ENCODE measurements at places on chromosomes 1 and 21. TPM values are rescaled to one million over a fixed set of nuclear protein-coding genes. Genes with fewer than 3 reads are reported as not detected.

Gene PLEKHA6
- total RNA-seq: 0.07 TPM

Gene DCST2
- 1.6 TPM for total RNA-seq

Gene RBP7
- 0.49 TPM for total RNA-seq

Gene KRTAP12-2
- not detected for total RNA-seq

Gene DTL
- 19.0 TPM for total RNA-seq

Gene PLD5
- not detected for total RNA-seq

Gene ZC3H11A
- 162 TPM for total RNA-seq

Gene RGS8
- total RNA-seq: not detected

Gene PLCH2
- not detected for total RNA-seq

Gene ZFP69B
- total RNA-seq: 12.2 TPM

Gene SYNC
- 1.4 TPM for total RNA-seq
